ENCODE measurements at places on chromosomes 13 and 19.

GRCh38 chr13:42574435-42575311, 721 bp downstream of the TNFSF11 start:
- DNase-seq, result no peak

DNA sequence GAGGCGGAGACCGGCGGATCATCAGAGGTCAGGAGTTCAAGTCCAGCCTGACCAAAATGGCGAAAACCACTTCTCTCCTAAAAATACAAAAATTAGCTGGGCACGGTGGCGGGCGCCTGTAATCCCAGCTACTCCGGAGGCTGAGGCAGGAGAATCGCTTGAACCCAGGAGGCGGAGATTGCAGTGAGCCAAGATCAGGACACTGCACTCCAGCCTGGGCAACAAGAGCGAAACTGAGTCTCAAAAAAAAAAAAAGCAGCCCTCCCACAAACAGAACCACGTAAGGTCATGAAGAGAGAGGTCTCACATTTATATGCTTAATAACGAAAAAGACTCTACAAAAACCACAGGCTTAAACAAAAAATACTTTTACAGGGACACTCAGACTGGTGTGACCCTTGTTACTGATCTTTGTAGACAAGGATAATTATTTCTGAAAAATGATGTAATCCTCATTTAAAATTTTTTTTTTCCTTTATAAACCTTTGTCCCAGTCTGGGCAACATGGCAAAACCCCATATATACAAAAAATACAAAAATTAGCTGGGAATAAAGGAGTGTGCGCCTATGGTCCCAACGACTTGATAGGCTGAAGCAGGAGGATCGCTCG, 909 bp upstream of the ZNF77 start:
- no peak for DNase-seq

- DNase-seq, result no peak
Observed at GRCh38 chr19:49507803-49508494, 4.5 kb upstream of the FCGRT start.

GRCh38 chr19:38422438-38422837, 3.6 kb downstream of the RASGRP4 start:
- no peak for DNase-seq

DNA sequence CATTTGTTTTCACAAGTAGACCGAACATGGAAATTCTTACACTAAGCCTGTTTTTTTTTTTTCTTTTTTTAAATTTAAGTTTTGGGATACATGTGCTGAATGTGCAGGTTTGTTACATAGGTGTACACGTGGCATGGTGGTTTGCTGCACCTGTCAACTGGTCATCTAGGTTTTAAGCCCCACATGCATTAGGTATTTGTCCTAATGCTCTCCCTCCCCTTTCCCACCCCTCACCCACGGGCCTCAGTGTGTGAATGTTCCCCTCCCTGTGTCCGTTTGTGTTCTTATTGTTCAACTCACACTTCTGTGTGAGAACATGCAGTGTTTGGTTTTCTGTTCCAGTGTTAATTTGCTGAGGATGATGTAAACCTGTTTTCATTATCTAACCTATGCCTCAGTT, 2.6 kb downstream of the NLRP4 start:
- no peak for DNase-seq

- no peak for DNase-seq
Observed at GRCh38 chr13:100306030-100306429, 217.1 kb downstream of the PCCA start.

GRCh38 chr13:50928102-50928501, 18.5 kb downstream of the RNASEH2B start:
- no peak for DNase-seq

DNA sequence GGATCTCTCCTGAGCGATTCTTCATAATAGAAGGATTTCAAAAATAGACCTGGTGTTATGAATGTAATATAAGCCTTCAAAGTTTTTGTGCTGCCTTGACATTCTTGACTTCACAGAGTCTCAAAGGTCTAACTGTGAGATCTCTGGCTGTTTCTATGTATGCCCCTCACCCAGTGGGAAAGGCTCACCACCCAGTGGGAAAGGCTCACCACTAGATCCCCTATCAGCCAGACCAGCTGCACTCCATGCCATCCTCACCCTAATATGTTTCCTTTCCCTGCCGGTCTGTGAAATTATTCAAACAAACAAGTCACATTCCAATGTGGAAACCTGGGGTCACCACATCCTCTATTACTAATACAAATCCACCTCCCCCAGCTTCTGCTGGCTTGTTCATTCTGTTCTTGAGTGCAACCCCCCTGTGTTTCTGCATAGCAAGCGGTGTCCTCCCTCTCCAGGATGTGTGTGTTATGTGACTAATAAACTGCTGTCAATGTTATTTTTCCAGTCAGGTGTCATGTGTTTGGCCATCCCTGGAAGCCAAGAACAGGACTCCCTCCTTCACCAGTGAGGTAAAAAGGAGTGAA, 13.8 kb upstream of the SLITRK1 start:
- no peak for DNase-seq

- DNase-seq, result no peak
Observed at GRCh38 chr19:38839816-38840582, 8.4 kb upstream of the ECH1 start.

DNA sequence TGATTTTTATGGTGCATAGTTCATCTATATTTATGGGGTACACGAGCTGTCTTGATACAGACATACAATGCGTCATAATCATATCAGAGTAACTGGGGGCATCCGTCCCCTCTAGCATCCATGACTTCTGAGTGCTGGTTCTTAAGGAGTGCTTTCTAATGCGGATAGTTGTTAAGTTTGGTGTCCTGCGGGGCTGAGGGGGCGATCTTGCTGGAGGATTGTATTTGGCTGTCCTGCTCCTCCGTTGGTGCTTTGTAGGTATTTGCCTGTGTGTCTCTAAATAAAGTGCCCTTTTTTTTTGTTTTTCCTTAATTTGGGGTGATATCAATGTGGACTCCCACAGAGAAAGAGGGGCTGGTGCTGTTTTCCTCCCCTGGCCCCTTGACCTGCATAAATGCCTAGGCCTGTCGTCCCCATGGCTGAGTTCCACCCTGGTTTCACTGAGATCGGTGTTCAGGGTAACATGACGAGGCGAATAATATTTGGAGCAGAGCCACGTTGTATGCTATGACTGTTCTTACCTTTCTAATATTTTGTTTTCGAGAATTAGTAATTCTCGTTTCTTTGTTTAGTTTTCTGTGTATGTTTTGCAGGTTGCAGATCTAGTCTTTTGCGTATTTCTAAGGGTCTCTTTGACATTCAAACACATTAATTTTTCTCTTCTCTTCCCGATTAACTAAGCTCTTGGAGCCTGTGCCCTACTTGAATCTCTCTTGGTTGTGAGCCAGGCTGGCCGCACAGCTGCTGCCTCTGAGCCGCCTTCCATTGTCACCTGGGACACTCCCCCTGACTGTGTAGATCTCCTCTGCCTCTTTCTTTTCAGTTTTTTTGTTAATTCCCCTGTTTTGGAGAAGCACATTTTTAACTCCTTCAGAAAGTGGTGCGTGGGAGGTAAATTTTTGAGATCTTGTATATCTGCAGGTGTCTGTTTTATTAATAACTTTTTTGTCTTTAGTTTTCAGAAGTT, 100.3 kb downstream of the ARHGEF7 start:
- DNase-seq, result no peak

GRCh38 chr19:53537121-53537520, 824 bp upstream of the ZNF331 start:
- DNase-seq, result no peak

DNA sequence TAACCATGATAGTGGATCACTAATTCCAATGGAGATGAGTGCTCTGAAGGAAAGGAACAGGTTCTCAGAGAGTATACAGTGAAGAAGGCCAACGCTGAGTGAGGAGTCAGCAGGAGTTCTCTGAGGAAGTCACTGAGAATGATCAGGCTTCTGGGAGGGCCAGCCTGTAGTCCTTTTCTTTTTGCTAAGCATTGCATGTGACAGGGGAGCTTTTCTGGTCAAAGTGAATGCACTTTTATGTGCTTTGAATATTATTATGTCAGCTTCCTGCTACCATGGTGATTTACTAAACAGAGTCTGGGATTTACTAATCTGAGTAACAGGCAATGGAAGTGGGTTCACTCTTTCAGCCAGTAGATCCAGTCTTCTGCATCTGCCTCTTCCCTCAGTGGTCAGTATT, 81.1 kb upstream of the SERP2 start:
- DNase-seq, result no peak

GRCh38 chr13:106383791-106384190, 151.7 kb downstream of the EFNB2 start:
- no peak for DNase-seq

- no peak for DNase-seq
Observed at GRCh38 chr19:10762656-10763055, 44.8 kb downstream of the DNM2 start.

DNA sequence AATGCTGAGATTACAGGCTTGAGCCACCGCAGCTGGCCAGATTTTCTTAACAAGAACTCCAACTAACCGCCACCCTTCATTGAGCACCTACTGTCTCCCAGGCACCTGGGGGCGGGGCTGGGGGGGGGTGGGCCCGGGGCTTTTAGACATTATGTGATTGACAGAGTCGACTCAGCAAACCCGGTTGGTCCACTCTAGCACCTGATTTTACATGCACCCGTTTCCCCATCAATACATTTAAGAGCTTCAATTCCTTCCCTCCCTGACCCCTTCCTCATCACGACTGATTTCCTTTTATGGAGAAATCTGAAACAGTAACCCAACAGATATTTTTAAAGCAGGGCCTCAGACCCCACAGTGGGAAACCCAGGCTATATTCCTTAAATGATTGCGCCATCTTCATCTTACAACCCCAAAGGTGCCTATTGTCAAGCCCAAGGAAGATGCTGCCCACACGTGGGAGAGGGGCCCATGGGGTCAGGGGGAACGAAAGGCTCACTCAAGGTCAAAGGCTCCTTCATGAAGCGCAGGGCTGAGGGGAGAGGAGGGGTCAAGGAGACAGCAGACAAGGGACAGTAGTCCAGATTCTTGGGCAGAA, 1.8 kb downstream of the INSR start:
- no peak for DNase-seq

- DNase-seq, result no peak
Observed at GRCh38 chr13:105220881-105221280, 1314.6 kb downstream of the EFNB2 start.

- no peak for DNase-seq
Observed at GRCh38 chr19:47614021-47614295, 5.0 kb downstream of the BICRA start.

- no peak for DNase-seq
Observed at GRCh38 chr13:38998739-38999138, 8.1 kb upstream of the STOML3 start.

- DNase-seq, result no peak
Observed at GRCh38 chr13:36163809-36164308, 32.7 kb upstream of the DCLK1 start.

- DNase-seq, result no peak
Observed at GRCh38 chr19:42272989-42273406, 3.9 kb downstream of the CIC start.

DNA sequence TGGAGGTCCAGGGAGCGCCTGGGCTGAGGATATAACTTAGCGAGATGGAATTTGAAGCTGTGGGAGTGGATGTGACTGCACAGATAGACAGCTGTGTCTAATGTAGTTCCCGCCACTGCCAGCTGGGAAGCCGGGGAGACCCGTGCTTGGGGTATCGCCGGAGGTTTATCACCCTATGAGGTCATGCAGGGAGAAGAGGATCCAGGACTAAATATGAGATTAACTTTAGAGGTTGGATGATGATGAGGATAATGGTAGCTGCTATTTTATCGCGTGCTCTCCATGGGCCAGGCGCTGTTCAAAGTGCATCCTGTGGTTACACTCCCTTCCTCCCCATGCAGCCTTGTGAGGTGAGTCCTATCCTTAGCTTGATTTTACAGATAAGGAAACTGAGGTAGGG, 19.9 kb downstream of the SSC5D start:
- no peak for DNase-seq

- no peak for DNase-seq
Observed at GRCh38 chr13:78102121-78102677, 183.6 kb upstream of the EDNRB start.

GRCh38 chr13:27657724-27658123, 36.0 kb downstream of the POLR1D start:
- no peak for DNase-seq

GRCh38 chr13:76848596-76848995, 37.6 kb downstream of the KCTD12 start:
- no peak for DNase-seq

GRCh38 chr19:41166944-41167804, 25.8 kb upstream of the CYP2S1 start:
- DNase-seq, result no peak

DNA sequence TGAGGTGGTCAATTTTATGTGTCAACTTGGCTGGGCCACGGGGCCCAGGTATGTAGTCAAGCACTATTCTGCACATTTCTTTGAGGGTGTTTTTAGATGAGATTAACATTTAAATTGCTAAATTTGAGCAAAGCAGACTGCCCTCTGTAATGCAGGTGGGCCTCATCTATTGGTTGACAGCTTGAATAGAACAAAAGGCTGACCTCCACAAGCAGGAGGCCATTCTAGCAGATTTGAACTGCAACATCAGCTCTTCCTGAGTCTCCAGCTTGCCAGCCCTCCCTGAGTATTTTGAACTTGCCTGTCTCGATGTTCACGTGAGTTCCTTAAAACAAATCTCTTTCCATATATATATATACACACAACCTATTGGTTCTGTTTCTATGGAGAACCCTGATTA, 134.8 kb downstream of the DCLK1 start:
- no peak for DNase-seq

GRCh38 chr13:54647275-54647674, 1618.7 kb downstream of the OLFM4 start:
- no peak for DNase-seq

- DNase-seq, result no peak
Observed at GRCh38 chr19:47534628-47535027, 19.8 kb upstream of the NAPA start.

- DNase-seq, result no peak
Observed at GRCh38 chr13:44322928-44323327, 50.7 kb upstream of the SERP2 start.

GRCh38 chr19:58355908-58356765, 2.8 kb upstream of the A1BG start:
- no peak for DNase-seq

DNA sequence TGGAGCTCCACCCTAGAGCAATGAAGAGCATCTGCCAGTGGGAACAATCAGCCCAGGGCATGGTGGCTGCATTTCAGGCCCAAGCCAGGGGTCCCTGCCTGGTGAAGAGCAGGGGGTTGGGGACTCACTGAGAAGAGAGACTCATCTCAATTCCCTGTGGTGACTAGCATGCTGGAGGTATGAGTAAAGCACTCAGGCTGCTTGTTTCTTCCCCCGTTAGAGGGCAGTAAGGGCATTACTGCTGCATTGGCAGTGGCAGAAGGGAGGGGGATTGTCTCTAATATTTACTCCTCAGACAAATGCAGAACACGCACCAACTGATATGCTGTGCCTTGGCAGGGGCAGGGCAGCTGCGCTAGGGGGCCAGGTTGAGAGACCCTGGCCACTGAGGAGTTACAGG, 329.1 kb downstream of the SLITRK5 start:
- no peak for DNase-seq
